ENCODE measurements at places on chromosomes 7 and 10.

DNA sequence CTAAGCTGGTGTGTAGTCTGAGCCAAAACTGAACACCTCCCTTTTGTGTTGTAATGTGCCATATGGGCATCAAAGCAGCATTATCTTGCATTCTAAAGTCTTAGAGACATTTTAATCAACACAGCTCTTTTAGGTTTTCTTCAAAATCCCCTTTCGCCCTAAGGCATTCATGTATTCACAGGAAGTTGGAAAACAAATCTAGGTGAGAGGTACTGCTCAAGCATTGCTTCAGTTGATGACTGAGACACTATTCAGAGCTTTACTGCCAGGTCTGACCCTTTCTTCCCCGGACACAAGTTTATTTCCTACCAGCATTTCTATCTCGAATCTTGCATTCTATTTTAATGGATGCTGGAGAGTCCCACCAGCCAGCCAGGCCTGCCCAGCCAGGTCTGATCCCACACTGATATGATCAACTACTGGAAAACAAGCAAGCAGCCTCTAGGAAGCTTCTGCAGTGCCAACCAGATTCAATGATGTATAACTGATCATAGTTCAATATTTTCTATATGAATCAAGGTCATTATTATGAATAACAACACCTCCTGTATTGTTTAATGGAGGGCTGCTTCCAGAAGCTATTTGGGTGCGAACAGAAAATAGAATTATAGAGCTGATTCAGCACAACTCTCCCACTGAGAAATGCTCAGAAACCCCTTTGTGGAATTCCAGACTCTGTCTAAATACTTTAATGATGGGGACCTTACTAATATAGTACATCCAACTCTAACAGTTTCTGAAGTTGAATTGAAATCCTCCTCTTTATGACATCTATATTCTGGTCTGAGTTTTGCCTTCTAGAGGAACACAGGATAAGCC lies 4.0 kb upstream of the BRAF start:
- DNase-seq = no peak

DNA sequence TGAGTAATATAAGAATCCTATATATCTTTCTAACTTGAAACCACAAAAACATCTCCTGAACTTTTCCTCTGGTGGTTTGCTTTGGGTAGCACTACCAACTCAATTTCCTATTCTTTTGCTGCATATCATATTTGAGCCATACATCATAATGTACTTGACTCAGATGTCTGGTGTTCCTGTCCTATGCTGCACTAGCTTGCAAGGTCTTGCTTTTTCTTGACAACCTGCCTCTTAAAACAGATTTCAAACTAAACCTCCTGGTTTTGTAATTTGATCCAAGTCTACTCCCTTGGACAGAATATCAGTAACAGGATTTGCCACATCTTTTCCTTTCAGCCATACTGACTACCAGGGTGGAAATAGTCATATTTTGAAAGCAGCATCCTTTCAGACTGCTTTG lies 520.3 kb upstream of the LRRTM3 start:
- no peak for DNase-seq

GRCh38 chr7:3164380-3164792 lies 120.7 kb upstream of the CARD11 start:
- no peak for DNase-seq

DNA sequence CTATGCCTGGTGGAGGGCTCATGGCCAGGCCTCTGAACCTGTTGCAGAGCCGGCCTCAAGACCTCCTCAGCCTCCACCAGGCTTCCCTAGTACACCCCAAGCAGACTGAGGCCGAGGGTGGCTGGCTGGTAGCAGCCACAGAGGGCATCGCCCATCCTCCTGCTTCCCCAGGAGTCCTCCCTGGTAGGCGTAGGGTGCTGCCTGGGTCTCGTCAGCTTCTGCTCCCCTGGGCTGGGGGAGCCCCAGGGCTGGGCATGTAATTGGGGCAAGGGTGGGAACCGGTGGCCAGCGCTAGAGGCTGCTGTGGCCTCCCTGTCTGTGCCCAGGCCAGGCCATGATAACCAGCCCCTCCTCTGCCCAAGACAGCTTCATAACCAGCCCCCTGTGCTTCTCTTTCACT lies 32.6 kb downstream of the TBATA start:
- no peak for DNase-seq

GRCh38 chr7:158394936-158395335 lies 192.7 kb downstream of the PTPRN2 start:
- no peak for DNase-seq

DNA sequence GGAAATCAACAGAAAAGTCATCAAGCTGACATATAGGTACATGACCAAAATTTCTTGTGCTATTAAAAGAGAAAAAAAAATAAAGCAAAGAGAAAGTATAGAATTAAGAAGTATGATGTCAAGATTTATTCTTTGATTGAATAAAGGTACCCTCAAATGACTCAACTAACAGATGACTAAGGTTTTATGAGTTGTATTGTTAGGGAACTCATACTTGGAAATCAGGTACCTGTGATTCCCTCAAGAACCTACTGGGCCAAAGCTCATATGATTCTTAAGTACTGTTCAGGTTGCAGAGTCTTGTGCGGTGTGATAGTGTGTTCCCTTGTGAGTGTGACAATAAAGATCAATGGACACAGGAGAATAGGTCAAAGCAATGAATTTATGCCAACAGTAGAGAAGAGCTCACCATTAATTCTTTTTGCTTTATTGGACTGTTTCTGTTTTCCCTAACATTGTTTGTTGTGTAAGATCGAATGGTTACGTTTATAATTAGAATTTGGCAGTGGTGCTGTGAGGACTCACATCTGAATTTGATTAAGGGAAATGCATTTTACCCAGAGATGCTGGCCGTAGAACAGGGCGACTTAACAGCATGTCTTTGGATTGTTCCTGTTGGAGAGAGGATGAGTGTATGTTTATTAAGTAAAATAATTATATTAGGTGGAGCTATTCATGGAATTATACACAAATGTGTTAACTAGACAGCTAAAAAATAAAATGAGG lies 293.2 kb upstream of the SEMA3D start:
- no peak for DNase-seq

DNA sequence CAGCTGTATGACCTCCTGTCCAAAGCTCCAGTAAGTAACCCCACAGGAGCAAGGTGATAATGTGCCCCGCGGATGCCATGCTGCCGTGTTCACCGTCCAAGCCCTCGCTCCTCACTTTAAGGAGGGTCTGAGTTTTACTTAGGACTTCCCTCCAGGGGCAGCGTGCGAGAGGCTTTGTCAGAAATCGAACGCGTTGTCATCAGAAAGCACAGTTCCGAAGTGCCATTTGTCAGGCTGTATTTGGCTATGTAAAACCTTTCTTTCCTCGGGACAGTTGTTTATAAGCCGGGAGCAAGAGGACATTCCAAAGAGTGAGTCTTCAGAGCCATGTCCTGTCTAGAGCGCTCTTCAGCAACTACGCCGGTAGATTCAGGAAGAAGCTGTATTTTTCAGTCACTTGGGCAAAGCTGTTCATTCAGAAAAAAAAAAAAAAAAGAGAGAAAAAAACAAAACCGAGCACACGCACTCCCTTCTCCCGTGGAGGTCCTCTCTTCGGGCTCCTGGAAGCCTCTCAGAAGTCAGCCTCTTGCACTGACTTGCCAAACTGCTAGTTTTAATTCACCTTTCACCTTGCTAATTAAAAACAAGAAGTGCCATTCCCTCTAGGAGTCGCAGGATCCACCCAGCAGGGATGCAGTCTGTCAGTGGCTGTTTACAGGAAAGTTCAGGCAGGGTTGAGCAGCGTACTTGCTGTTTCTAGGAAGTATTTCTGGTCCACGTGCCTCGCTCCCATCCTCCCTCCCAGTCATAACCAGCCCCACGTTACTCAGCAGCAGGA lies at the start of gene SEMA3E:
TSS of gene SEMA3E (minus strand) at position 676 of the 778 bp plus-strand sequence.
- DNase-seq = no peak

DNA sequence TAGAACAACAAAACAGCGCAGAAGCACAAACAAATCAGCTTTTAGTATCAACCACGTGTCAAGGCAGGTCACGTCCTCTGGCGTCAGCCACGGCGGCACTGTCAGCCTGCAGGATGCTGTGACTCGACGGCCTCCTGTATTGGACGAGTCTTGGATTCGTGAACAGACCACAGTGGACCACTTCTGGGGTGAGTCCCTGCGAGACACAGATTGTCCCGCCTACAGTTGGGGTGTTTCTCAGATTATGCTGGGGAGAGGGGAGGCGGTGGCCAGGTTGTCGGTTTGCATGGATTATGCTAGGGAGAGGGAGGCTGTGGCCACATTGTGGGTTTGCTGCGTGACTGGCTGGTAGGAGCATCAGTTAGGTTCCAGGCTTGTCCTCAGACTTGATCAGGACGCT lies 9.7 kb downstream of the SUN1 start:
- DNase-seq = no peak

- no peak for DNase-seq
These were observed 30.4 kb upstream of the OTUD1 start for GRCh38 chr10:23408330-23408976.

GRCh38 chr7:51080216-51080615 lies 236.4 kb downstream of the COBL start:
- no peak for DNase-seq

DNA sequence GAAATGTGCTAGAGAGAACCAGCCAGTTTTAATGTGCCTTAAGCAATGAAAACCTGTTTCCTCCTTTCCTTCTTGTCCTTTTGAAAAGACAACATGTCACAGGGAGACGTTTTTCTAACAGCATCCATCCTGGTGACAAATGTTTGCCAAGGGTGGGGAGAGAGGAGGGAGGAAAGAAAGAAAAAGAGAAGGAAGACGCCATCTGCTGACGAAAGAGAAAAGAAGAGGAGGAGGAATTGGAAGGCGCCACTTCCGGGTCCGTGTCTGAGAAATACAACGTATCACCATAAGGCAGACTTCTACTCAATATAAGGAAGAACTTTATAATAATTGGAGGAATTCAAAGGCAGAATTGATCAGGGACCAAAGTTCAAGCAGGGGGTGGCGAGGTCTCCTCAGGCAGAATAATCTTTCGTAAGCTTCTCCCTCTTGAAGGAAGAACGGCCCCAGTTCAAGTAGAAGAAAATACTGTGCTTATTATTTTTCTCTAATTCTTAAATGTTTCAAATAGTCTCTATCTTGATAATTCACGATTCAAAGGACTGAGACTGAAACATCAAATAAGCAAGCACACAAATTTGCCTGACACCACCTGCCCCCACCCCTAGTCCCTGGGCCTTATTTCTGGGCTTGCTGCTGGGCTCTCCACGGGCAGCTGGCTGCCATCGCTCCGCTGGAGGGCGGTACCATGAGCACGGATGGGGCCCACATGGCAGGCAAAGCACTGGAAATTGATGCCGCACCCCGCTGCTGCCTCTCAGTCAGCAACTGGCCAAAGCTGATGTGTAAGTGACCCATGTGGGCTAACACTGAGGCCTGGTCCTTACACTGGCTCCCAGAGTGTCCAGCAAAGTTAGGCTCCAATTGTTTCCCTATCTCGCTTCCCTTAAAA lies 273.7 kb upstream of the KLF14 start:
- peak; percentile 38 for DNase-seq

- no peak for DNase-seq
These were observed 10.3 kb upstream of the ANKRD1 start for GRCh38 chr10:90930971-90931871.

DNA sequence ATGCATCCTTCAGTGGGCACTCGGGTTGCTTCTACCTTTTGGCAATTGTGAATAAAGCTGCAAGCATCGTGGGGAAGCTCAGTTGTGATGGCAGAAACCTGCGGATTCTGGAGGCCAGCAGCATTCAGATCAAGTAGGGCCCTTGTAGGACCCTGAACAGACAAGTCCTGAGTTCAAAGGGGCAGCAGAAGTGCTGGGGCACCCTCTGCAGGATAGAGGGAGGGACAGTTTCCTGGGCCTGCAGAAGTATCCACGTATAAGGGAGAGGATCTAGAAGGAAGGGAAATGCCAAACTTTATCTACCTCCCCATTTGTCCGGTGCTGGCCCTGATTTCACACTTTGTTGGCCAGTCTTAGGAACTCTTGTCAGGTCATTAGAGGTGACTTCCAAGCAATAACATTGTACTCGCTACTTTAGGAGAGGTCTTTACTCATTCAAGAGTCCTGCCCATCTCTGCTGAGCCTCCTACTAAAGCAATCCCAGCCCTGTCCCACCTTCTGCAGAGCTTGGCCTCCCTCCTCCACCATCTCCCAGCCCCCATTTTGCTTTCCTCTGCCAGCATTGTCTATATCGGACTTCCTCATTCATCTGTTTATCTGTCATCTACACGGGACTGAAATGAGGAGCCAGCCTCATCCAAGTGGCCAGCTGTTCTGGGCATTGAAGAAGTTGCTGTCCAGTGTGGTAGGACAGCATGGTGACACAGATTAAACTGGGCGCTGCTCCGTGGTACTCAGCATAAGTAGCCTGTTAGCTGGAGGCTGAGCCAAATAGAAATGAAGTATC lies 26.6 kb upstream of the R3HCC1L start:
- DNase-seq = no peak

Data from stimulated activated CD8-positive, alpha-beta memory T cell treated with anti-CD3 and anti-CD28 coated beads, Interleukin-2, amount 100 ng/mL, for 1 hour (primary cell).